ENCODE measurements at places on chromosomes 13 and 19. TPM values are rescaled to one million over a fixed set of nuclear protein-coding genes. Genes with fewer than 3 reads are reported as not detected.

DNA sequence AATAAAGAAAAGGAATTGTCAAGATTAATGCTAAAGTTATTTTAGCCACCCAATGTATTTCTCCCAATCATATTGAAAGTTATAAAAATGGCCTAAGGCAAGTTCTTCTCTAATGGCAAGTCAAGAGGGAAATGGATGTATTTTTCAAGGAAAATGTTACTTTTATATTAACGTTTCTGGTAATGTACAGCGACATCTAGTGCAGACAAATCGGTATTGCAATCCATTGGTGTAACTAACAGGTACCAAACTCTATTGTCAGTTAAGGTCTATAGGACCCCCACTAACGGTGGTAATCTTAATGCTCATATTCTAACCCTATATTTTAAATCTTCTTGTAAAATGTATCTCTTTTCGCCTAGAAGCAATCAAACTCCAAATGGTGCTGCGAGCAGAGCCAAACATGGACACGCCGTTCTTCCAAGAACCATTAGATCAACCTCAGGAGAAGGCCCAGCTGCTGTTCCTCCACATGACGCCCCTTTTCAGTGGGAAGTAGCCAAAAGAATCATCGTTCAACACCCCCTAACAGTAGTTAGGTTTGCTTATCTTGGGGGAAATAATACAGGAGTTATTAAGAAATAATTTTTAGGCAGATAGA is 98.5 kb upstream of the PABPC3 start:
- no peak for DNase-seq
- H3K4me3 ChIP-seq: no peak overlapping the region
- H3K27ac ChIP-seq: no peak overlapping the region
- no peaks in the 10 kb centered on the region for H3K36me3 ChIP-seq
- H3K4me1 ChIP-seq: no peaks in the 10 kb centered on the region
- H3K27me3 ChIP-seq: peaks cover 8% of the 10 kb centered on the region

DNA sequence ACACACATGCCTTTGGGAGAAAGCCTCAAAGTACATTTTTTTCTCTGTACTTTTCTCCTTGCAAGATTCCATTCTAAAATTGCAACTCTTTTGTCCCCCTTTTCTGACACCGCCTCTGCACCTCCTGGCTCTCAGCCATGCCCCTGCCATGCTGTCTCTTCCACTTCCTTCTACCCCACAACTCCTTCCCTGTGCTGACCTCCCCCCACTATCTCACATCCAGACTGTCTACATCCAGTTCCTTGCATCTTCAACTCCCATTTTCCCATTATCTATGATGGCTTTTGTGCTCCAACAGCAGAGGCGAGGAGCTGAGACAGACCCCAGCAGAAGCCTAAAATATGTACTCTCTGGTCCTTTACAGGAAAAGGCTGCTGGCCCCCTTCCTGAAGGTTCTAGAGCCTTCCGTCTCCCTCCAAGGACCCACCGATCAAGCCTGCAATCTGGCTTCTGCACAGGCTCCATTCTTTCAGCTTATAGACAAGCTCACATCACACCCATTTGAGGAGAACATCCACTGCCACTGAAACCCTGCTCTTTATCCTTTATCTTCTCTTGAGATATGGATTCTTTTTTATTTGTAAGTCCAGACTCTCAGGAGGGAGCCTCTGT is 50.2 kb downstream of the RFX2 start:
- no peaks in the 10 kb centered on the region for H3K36me3 ChIP-seq
- H3K4me3 ChIP-seq: no peak overlapping the region
- H3K27ac ChIP-seq: no peak overlapping the region
- H3K4me1 ChIP-seq: peaks cover 32% of the 10 kb centered on the region
- DNase-seq: no peak

DNA sequence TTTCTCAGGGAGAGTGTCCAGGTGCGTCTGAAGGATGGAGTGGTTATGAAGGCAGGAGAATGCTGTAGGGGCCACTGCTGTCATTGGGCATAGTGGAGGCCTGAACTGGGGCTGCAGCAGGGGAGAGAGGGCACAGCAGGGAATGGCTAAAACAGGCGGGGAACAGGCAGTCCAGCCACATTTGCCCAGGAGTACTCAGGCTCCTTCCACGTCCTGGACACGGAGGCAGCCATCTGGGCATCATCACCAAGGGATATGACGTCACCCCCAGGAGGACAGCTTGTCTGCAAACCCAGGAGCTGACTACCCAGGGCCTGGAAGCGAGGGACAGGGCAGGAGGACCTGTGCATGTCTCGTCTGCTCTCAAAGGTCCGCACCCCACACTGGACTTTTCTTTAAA is 22.2 kb downstream of the VSTM2B start:
- H3K27me3 ChIP-seq: no peaks in the 10 kb centered on the region
- H3K27ac ChIP-seq: no peak overlapping the region
- no peak for DNase-seq
- H3K36me3 ChIP-seq: no peaks in the 10 kb centered on the region
- no peak overlapping the region for H3K4me3 ChIP-seq

- no peak for DNase-seq
- H3K27ac ChIP-seq: peak overlapping the region; percentile 70
- peaks cover 38% of the 10 kb centered on the region for H3K4me1 ChIP-seq
- no peak overlapping the region for H3K4me3 ChIP-seq
- H3K27me3 ChIP-seq: no peaks in the 10 kb centered on the region
Observed at GRCh38 chr19:805166-805551, 7.9 kb downstream of the PTBP1 start.

- H3K4me1 ChIP-seq: no peaks in the 10 kb centered on the region
- H3K4me3 ChIP-seq: no peak overlapping the region
- H3K36me3 ChIP-seq: no peaks in the 10 kb centered on the region
- peaks cover 6% of the 10 kb centered on the region for H3K27me3 ChIP-seq
Observed at GRCh38 chr19:31066385-31066784, 282.9 kb downstream of the TSHZ3 start.

DNA sequence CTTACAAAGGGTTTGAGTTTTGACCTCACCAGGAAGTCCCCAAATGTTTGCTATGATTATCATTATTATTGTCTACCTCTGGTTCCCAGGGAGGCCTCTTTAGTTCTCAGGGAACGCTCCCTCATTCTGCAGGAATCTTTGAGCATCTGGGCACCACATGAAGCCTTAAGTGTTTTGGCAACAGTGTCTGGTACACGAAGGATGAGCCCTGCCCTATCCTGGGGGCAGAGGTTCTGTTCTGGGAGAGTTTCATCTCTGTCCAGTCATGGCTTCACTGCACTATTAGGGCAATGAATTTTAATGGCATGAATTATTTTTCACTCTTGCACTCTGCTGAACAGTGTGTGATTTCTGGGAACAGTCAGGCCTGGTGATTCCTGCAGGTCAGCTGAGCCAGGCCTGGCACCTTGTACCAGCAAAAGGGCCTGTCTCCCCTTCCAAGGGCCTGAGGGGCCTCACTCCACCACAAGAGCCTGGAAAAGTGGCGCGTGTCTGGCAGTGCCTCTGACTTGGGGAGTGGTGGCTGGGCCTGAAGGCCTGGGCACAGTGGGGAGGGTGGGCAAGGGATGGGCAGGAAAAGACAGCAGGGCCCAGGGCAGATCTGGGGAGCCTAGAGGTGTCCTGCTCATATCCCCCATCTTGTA is 4.6 kb downstream of the FAM187B start:
- H3K4me1 ChIP-seq: peaks cover 4% of the 10 kb centered on the region
- H3K4me3 ChIP-seq: no peak overlapping the region
- no peak overlapping the region for H3K27ac ChIP-seq
- H3K27me3 ChIP-seq: no peaks in the 10 kb centered on the region
- no peak for DNase-seq

DNA sequence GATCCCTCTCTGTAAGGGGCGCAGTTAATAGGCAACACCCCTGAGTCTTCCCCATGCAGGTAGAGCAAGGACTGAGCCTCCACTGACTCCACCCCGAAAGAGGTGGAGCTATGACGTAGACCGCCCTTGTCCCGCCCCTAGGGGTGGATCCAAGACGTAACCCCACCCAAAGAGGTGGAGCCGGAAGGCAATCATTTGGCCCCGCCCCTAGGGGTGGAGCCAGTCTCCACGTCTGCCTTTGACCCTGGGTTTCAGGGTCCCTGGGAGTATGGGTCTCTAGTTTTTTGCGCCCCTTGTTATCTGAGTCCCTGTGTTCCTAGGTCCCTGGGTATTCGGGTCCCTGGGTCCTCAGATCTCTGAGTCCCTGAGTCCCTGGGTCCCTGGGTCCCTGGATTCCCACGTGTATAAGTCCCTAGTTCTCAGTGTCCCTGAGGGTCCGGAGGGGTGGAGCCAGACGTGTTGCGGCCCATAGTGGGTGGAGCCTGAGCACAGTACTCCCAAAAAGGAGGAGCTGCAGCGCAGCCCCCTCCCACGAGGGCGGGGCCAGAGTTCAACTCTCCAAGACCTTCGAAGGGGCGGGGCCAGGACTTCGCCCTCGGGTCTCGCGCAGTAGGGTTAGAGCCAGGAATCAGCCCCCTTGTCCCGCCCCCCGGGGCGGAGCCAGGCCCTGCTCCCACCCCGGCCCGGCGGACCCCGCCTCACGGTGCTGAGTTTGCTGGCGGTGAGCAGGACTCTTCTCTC is 5.3 kb downstream of the DENND1C start:
- H3K27ac ChIP-seq: no peak overlapping the region
- H3K4me1 ChIP-seq: peaks cover 17% of the 10 kb centered on the region
- H3K4me3 ChIP-seq: peak overlapping the region; percentile 42
- H3K36me3 ChIP-seq: no peaks in the 10 kb centered on the region

DNA sequence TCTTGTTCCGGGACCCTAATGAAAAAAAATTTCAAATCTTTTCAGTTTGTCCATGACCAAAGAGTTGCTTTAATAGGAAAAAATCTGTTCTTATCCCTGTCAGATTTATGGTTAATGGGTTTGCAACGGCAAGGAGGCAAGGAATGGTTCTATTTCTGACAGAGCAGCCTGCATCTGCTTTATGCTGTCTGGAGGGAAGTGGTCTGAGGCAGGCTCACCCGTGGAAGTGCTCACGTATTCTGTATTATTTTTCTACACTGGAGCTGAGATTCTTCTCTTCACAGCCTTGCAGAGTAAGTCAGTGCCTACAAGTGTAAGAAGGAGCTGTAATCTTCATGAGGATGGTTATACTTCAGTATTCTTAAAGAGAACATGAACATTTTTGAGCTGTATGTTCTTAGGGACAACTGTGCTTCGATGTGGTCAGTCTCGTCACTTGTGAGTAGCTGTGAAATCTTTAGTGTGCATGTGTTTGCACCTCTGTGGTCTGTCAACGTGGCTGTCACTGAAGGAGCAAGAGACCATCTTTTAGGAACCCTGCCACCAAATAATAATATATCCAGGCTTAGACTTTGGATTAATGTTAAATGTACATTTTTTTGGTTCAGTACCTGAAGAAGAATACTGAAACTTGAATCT is 114.3 kb downstream of the DNAJC3 start:
- H3K4me1 ChIP-seq: no peaks in the 10 kb centered on the region
- DNase-seq: no peak
- H3K27me3 ChIP-seq: no peaks in the 10 kb centered on the region
- peaks cover 31% of the 10 kb centered on the region for H3K36me3 ChIP-seq
- no peak overlapping the region for H3K27ac ChIP-seq

DNA sequence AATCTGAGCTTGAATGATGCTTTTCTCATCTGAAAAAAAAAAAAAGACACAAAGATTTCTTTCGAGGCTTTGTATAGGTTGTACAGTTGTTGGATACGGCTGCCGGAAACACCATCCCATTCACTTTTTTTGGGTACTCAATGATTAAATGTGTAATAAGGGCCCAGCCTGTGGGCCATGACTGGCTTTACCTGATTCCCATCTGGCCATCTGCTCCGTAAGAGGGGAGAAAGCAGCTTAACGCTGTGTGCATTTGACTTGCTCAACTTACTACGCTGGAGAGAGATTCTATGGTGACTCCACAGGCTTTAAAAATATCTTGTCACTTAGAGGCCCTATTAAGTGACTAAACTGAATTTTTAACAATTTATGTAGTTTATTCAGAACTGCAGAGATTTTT is 731 bp downstream of the ZNF558 start:
- H3K27me3 ChIP-seq: no peaks in the 10 kb centered on the region
- H3K27ac ChIP-seq: peak overlapping the region; percentile 92
- H3K4me3 ChIP-seq: peak overlapping the region; percentile 97
- H3K36me3 ChIP-seq: no peaks in the 10 kb centered on the region
- peaks cover 6% of the 10 kb centered on the region for H3K4me1 ChIP-seq

GRCh38 chr19:1690699-1691307 is 38.4 kb upstream of the TCF3 start:
- H3K27me3 ChIP-seq: peaks cover 33% of the 10 kb centered on the region
- H3K4me1 ChIP-seq: no peaks in the 10 kb centered on the region
- H3K4me3 ChIP-seq: no peak overlapping the region
- no peaks in the 10 kb centered on the region for H3K36me3 ChIP-seq

GRCh38 chr13:41900918-41901317 is 60.0 kb downstream of the VWA8 start:
- H3K36me3 ChIP-seq: no peaks in the 10 kb centered on the region
- H3K4me3 ChIP-seq: no peak overlapping the region
- no peak overlapping the region for H3K27ac ChIP-seq
- H3K4me1 ChIP-seq: no peaks in the 10 kb centered on the region

- H3K4me3 ChIP-seq: no peak overlapping the region
- no peak overlapping the region for H3K27ac ChIP-seq
- H3K36me3 ChIP-seq: no peaks in the 10 kb centered on the region
- no peaks in the 10 kb centered on the region for H3K4me1 ChIP-seq
- no peaks in the 10 kb centered on the region for H3K27me3 ChIP-seq
Observed at GRCh38 chr13:110490009-110490770, 71.3 kb downstream of the RAB20 start.

GRCh38 chr13:73001971-73002370 is 56.8 kb upstream of the KLF5 start:
- no peaks in the 10 kb centered on the region for H3K27me3 ChIP-seq
- no peak overlapping the region for H3K4me3 ChIP-seq
- DNase-seq: no peak
- no peaks in the 10 kb centered on the region for H3K36me3 ChIP-seq

DNA sequence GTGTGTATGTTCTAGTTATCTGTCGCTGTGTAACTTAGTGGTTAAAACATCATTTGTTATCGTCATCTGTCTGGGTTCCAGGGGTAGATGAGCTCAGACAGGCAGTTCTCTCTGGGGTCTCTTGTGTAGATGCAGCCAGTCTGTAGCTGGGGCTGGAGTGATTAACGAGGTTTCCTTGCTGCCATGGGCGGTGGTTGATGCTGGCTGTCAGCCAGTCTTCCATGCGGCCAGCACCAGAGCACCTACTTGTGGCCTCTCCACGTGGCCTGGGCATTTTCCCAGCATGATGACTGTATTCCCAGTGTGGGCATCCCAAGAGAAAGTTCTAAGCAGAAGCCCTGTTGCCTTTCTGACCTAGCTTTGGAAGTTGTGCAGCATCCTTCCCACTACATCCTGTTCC is 10.7 kb downstream of the ERCC5 start:
- H3K27ac ChIP-seq: no peak overlapping the region
- H3K4me1 ChIP-seq: no peaks in the 10 kb centered on the region
- H3K36me3 ChIP-seq: peaks cover 86% of the 10 kb centered on the region
- peak; percentile 69 for DNase-seq
- no peak overlapping the region for H3K4me3 ChIP-seq

Gene SHISA7
- polyA plus RNA-seq: 1.3 TPM

Gene PKN1
- polyA plus RNA-seq: 27.5 TPM

Gene FFAR3
- polyA plus RNA-seq: 0.16 TPM

Gene ADGRE2
- polyA plus RNA-seq: 2.8 TPM

Gene LACC1
- 9.9 TPM for polyA plus RNA-seq

Gene KLK3
- 26.0 TPM for polyA plus RNA-seq

Gene PRODH2
- not detected for polyA plus RNA-seq

Gene CILP2
- polyA plus RNA-seq: 0.24 TPM

Gene GPR12
- not detected for polyA plus RNA-seq

Gene KBTBD7
- polyA plus RNA-seq: 2.7 TPM

Gene PSG11
- not detected for polyA plus RNA-seq
